ENCODE measurements at places on chromosomes 7 and 10.

GRCh38 chr7:30148951-30149459, 14.2 kb downstream of the MTURN start:
- DNase-seq, result no peak

- DNase-seq, result no peak
These were observed 216.5 kb downstream of the DNAJB6 start for GRCh38 chr7:157553256-157553655.

DNA sequence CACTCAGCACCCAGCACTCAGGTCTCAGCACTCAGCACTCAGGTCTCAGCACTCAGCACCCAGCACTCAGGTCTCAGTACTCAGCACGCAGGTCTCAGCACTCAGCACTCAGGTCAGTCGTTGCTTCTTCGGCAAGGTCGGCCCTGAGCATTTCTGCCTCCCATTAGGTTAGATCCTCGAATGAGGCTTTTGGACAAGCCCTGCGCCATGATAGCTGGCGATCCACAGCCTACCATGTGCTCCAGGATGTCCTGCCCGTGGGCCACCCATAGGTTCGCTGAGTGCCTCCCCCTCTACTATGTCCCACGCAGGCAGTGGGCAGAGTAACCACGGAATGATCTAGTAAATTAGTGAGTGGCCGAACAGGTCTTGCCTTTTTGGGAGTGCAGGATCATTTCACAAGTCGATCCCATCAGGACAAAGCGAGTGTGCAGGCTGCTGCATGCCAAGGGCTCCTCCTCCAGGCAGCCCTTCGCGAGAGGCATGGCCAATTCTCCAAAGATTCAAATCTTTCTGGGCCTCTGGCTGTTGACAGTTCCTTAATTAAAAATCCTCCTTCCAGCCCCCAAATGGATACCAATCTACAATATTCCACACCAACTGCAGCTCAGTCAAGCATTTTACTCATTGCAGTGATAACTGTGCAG, 206.3 kb downstream of the ADARB2 start:
- DNase-seq, result no peak

- DNase-seq, result no peak
These were observed 283.8 kb downstream of the CDK14 start for GRCh38 chr7:90879924-90880323.

GRCh38 chr7:26305090-26305868, 13.6 kb downstream of the SNX10 start:
- DNase-seq, result no peak

GRCh38 chr7:6636741-6637543, at the start of gene ZNF316:
Gene ZNF316, plus strand, starts transcription at chr7:6637318. Its CDS starts 5,092 bp downstream, at chr7:6642410.
- no peak for DNase-seq

DNA sequence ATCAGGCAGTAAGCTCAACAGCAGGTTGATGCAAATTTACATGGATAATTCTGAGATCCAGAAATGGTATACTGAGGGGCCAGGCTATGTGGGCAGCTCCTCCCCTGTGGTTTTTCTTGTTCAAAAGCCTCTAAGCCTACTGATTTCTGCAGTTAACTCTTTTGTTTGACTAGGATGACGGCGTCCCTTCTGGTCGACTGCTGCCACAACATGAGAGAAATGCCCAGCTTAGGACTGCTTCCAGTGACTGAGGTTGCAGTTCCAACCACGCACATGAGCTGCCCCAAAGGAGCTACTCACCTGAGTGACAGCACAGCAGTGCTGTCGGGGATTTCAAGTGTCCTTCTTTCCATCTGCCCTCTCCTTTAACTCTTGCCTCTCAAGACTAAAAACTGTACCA, 973.0 kb upstream of the GHITM start:
- no peak for DNase-seq
